NCI-H187 treated with DMSO at 0.1 percent for 48 hours (cell line): ENCODE measurements at places on chromosomes 12 and 14.

DNA sequence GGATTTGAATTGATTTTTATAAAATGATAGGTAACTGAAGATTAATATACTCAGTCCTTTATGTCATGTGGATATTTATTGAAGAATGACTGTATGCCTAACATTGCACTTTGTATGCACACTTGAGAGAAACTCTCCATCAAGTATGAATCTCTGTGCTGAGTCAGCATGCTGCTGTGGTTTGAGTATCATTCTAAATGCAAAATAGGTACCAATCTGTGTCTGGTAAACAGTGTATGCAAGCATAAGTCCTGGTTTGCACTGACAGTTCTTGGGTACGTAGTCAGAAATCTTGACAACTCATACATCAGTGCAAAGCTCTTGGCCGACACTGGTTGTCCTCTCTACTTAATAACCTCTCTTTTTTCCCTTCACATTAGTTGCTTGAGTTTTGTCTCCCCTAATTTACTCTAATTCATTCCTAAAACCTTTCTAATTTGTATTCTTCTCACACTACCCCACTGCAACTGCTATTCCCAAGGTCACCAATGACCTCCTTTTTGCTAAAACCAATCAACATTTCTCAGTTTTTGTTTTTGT, 21.8 kb downstream of the MGAT4C start:
- DNase-seq, result no peak

- DNase-seq, result no peak
Measured at GRCh38 chr12:57280211-57281062, 29.4 kb upstream of the STAC3 start.

GRCh38 chr14:104361921-104362681, 217.5 kb upstream of the C14orf180 start:
- no peak for DNase-seq

GRCh38 chr14:101374373-101375338, 186.6 kb upstream of the DIO3 start:
- no peak for DNase-seq

DNA sequence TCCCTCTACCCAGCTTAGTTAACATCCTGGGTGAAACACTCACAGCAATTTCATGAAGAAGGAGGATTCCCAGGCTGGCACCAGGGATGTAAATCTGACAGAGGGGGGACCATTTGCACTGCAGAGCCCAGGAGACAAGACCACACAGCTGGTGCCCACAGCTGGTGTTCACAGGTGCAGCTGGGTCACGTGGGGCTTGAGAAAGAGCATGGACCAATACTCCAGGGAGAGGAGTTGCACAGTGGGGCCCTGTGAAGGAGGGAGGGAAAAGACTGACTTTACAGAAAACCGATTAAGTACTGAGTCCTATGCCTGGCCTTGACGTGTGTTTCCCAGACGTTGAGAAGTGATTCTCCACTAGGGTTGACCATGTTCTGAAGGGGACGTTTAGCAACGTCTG, 1316.7 kb upstream of the TMEM132C start:
- no peak for DNase-seq

DNA sequence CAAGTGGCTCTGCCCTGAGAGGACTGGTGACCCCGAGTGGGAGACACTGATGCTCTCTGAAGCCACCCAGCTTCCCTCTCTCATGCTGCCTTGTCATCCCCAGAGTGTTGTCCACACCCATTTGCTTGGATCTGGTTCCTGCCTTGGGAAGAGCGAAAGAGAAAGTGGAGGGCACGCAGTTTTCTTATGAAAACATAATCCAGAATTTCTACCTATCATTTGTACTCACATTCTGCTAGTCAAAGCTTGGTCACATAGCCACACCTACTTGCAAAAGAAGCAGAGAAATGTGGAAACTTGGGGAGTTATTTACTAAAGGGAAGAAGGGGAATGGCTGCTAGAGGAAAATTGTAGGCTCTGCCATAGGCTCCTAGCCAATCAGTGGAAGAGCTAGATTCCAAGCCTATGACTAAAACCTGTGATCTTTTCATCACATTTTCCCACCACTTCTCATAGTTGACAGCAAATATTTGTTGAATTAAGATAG, 326.3 kb downstream of the ZFP36L1 start:
- DNase-seq, result no peak

- DNase-seq, result peak; percentile 25
Measured at GRCh38 chr14:75126679-75127473, at the start of gene NEK9. NEK9 (minus strand) TSS chr14:75127048; CDS start chr14:75126921, 127 bp downstream.

DNA sequence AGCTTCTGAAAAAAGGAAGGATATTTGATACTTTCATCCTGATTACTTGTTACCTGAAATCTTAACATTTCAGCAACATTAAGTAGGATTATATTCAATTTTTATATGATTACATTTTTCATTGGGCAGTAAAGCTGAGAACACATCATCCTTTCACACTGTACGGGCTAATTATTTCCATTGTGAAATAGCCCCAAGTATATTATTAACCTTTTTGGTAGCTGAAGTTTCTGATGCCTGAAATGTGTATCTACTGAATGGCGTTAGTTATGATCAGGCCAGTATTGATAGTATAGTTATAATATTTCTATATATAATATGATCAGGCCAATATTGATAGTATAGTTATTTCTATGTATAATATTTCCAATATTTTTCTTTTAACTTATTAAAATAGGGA, 10.1 kb downstream of the SPATS2 start:
- no peak for DNase-seq

- no peak for DNase-seq
Measured at GRCh38 chr12:1502831-1503230, 91.5 kb downstream of the FBXL14 start.

- no peak for DNase-seq
Measured at GRCh38 chr14:37810094-37810801, 214.8 kb downstream of the TTC6 start.

GRCh38 chr12:56787498-56787897, 24.4 kb downstream of the HSD17B6 start:
- no peak for DNase-seq

DNA sequence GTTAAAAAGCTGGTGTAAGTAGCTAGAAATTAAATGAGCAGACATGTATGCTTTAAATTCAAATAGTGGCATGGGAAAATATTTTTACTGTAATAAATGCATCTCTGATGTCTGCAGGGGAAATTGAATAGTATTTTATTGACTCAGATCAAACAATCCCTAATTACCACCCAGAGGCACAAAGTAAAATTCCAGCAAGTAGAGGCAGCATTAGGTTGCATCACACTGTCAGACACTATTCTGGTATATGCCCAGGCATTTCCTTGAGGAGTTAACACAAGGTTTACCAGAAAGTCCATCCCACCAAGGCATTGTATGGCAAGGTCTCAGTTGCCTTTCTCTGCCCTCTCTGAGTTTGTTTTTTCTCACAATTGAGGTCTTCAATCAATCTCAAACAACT, 201.6 kb upstream of the KITLG start:
- no peak for DNase-seq

- no peak for DNase-seq
Measured at GRCh38 chr12:130447655-130447965, 109.9 kb downstream of the PIWIL1 start.

- no peak for DNase-seq
Measured at GRCh38 chr12:80632835-80633234, 74.6 kb upstream of the MYF6 start.

DNA sequence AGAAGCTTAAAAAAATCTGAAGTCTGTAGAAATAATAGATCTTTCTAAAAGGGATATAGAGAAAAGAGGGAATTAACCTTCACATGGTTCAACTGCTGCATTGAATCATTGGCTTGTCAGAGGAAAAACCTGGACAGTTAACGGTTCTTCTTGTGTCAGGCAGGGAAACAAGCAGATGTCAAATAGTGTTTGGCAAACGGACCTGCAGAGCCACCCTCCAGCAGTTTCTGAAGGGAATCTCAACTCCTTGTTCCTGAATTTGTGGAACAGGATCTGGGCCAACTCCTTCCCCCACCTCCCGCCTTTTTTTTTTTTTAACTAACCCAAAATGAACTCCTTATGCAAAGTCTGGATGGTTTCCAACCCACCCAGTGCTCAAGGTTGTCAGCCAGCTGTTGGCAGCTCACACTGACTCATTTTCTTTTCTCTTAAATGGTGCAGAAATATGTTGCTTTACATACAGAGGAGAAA, 187.3 kb downstream of the CAND1 start:
- DNase-seq, result no peak

DNA sequence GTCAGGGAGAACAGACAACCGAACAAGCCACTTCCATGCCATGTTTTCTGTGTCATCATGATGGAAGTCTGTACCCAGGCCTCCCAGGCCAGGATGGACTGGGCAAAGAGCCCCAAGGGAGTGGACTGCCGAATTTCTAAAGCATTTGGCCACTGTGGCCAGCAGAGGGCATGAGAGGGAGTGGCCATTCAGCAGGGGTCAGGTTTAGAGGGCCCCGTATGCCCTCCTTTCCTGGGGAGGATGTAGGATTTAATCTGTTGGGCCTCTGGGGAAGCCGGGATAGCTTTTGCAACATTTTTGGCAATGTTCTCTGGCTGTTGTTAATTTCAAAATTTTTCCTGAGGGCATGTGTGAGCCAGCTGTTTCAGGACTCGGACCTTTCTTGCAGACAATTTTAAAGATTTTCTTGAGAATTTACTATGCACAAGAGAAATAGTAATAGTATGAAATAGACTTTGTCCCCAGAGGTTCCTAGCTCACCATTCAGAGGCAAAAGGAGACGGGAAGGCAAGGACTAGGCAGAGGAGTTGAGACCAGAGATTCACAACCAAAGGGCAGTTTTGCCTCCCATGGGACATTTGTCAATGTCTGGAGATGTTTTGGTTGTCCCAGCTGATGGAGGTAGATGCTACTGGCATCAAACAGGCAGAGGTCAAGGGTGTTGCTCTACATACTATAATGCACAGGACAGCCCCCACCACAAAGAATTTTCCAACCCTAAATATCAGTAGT, 18.0 kb downstream of the ACACB start:
- DNase-seq, result no peak

DNA sequence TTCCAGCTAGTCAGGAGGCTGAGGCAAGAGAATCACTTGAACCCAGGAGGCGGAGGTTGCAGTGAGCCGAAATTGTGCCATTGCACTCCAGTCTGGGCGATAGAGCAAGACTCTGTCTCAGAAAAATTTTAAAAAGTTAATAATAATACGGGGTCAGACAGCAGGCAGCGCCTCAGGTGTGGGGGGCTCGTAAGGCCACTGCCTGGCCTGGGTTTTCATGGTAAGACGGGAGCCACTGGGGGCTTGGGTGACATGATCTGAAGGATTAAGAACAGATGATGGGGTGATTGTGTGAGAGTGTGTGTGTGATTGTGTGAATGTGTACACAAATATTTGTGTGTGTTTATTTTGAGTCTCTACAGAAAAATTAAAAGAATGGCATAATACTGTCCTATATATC, 23.6 kb downstream of the BCL7A start:
- DNase-seq, result no peak

DNA sequence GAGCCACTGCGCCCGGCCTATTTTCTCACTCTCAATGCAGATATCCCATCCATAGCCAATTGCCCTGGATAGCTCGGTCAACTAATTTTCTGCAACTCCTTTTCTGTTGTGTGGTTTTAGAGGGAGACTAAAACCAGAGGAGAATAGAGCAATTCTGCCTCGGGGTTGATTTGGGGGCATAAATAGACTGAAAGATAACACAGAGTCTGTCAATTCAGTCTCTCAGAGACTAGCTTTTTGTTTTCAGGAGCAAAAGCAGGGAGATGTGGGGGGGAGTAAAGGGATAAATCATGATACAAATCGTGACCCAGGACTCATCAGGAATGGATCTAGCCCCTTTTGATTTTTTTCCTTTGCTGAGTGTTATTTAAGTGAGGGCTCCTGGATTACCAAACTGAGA, 6.5 kb downstream of the COPZ1 start:
- no peak for DNase-seq

- peak; percentile 99 for DNase-seq
Measured at GRCh38 chr14:24141097-24141880, at the start of gene EMC9. EMC9 (minus strand) TSS chr14:24141591; CDS start chr14:24141304, 287 bp downstream.

GRCh38 chr14:51507906-51508511, 143.7 kb upstream of the FRMD6 start:
- DNase-seq, result peak; percentile 36

DNA sequence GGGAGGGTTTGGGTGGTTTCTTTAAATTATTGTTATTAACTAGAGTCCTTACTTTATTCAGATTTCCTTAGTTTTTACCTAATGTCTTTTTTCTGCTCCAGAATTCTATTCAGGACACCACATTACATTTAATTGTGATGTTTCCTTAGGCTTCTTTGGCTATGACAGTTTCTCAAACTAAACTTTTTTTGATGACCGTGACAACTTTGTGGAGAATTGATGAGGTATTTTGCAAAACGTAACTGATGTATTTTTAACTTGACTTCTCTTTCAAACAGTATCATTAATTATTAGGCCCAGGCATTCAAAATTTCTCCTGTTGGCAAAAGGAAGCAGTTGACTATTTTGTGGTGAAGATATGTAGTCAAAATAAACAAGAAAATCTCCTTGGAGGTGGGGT, 10.5 kb downstream of the RNASE6 start:
- DNase-seq, result no peak

GRCh38 chr14:34610101-34610500, 19.8 kb downstream of the SNX6 start:
- DNase-seq, result no peak

DNA sequence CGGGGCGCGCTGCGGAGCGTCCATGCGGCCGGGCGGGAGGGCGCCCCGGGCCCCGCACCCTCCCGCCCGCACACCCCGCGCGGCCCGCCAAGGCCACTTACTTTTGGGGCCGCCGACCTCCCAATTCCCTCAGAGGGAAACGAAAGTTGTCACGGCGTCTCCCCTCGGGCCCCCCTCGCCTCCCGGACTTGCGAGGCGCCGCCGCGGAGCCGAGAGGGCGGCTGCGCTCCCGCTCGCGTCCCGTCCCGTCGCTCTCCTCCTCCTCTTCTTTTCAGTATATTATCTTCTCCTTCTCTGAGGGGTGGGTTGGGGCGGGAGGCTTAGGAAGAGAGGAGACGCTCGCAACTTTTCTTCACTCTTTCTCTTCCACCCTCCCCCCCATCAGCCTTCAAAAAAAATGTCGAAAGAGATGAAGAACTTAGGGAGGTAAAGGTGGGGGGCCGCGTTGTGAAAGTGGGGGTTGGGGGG, 613 bp downstream of the DUSP16 start:
- DNase-seq, result no peak

DNA sequence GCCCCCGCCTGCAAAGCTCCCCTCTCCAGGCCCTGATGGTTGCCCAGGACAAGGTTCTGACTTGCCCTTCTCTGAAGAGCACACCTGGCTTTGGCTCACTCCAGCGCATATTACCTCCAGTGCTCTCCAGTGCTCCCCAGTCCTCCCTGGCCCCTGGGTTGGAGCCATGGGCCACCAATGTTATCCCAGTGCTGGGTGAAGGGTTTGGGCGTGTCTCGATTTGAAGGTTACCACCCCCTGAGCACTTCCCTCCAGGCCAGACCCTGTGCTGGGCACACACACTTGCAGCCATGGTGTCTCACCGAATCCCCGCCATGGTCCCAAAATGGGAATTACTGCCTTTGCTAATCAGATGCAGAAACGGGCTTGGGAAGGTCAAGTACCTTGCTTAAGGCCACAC, 11.1 kb downstream of the RITA1 start:
- no peak for DNase-seq

- no peak for DNase-seq
Measured at GRCh38 chr12:54300732-54301427, at the start of gene NFE2. NFE2 (minus strand) TSS chr12:54301015; CDS start chr12:54295248, 5,767 bp downstream.
